ENCODE measurements at places on chromosomes 7 and 10.
A peak's percentile ranks its signal among the peaks of the same experiment; 100 is the strongest.

DNA sequence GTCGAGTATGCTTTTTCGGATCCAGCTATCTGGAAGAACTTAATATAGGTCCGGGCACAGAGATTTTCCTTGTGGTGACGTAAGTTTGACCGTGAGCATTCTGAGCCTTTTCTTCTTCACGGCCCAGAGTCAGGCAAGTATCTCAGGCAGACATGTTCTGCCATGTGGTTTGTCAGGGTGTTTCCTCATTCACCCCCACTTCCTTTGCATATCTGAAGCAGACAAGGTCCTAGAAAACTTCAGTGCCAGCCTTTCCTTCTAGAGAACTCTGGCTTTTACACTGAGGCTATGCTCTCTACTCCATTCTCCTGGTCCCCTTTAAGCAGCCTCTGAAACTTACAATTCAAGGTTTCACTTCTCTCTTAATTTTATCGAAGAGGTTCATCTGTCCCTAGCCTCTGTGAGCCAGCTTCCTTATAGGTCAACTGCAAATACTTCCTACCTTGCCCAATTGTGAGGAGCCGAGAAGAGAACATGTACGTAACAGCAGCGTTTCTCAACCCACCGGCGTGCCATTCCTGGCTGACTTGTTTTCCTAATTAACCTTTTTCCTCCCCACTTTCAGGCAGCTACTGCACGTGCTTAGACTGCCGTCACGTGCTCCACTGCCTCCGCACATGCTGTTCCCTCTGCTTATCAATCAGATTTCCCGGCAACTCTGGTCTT is 47.3 kb downstream of the CDCA7L start:
- DNase-seq, result peak; percentile 27

DNA sequence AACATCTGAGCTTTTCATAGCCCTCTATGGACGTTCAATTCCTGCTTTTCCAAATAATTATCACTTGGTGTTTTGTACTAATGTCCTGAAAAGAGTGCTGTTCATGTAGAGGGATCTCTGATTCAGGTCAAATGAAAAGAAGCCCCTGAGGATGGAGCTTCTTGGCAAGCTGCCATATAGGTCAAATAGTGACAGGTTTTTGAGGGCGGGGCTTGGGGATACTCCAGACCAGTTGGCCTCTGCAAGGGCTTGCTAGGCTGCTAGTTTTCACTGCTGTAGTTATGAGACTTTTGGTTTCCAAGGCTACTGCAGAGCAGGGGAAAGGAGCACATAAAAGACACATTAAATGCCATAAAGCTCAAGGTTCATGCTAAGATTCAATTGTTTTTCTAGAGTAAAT is 257.2 kb upstream of the CACNA2D1 start:
- no peak for DNase-seq

- peak; percentile 45 for DNase-seq
Measured at GRCh38 chr7:73971322-73971703, 56.7 kb upstream of the ELN start.

GRCh38 chr7:44911911-44912310 is 26.6 kb upstream of the PURB start:
- no peak for DNase-seq

- DNase-seq, result no peak
Measured at GRCh38 chr10:17343118-17343517, 111.3 kb downstream of the ST8SIA6 start.

DNA sequence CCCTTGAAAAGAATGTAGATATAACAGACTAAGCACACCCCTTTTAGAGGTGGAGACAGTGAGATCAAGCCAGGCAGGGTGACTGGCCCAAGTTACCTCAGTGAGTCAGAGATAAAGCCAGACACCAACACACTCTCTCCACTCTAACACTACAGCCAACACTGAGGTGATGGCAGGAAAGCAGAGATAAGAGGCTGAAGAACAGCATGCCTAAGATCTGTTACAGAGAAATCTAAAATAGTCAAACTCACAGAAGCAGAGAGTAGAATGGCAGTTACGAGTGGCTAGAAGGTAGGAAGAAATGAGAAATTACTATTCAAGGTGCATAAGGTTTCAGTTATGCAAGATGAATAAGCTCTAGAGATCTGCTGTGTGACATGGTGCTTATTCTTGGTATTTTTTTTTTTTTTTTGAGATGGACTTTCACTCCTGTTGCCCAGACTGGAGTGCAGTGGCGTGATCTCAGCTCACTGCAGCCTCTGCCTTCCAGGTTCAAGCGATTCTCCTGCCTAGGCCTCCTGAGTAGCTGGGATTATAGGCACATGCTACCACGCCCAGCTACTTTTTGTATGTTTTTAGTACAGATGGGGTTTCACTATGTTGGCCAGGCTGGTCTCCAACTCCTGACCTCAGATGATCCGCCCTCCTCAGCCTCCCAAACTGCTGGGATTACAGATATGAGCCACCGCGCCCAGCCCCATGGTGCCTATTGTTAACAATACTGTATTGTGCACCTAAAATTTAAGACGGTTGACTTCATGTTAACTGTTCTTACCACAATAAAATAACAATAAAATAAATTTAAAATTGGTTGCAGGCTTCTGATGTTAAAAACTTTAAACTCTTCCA is 28.7 kb downstream of the ICA1 start:
- DNase-seq, result no peak

DNA sequence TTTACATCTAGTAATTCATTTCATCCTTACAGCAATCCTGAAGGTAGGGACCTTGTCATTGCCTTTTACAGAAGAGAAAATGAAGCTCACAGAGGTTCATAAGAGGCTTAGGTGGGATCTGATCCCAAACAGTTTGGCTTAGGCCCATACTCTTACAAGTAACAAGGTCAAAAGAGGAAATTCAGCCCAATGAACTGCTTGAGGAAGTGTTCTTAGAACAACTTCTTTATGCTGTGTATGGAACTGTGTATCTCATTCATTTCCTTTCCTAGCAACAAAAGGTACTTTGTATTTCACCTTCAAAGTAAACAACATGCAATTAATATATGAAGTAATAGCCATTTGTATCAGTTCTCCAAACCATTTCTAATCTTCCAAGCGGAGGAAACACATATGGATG is 79.3 kb downstream of the AVL9 start:
- no peak for DNase-seq

- DNase-seq, result no peak
Measured at GRCh38 chr7:36309301-36309700, 80.4 kb upstream of the ANLN start.

- no peak for DNase-seq
Measured at GRCh38 chr7:105131033-105131656, 117.1 kb downstream of the KMT2E start.

DNA sequence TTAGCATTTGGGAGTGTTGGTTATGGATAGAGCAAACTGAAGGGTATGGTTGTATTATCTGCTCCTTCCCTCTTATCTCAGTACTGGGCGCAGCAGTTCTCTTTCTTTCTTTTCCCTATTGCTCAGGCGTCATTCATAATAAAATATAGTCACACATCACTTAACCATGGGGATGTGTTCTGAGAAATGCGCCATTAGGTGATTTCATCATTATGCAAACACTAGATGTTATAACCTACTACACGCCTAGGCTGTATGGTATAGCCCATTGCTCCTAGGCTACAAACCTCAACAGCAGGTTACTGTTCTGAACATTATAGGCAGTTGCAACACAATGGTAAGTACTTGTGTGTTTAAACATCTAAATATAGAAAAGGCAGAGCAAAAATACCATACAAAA is 401.7 kb downstream of the EXOC4 start:
- no peak for DNase-seq

GRCh38 chr10:132382231-132382922 is 14.6 kb upstream of the PWWP2B start:
- DNase-seq, result no peak

DNA sequence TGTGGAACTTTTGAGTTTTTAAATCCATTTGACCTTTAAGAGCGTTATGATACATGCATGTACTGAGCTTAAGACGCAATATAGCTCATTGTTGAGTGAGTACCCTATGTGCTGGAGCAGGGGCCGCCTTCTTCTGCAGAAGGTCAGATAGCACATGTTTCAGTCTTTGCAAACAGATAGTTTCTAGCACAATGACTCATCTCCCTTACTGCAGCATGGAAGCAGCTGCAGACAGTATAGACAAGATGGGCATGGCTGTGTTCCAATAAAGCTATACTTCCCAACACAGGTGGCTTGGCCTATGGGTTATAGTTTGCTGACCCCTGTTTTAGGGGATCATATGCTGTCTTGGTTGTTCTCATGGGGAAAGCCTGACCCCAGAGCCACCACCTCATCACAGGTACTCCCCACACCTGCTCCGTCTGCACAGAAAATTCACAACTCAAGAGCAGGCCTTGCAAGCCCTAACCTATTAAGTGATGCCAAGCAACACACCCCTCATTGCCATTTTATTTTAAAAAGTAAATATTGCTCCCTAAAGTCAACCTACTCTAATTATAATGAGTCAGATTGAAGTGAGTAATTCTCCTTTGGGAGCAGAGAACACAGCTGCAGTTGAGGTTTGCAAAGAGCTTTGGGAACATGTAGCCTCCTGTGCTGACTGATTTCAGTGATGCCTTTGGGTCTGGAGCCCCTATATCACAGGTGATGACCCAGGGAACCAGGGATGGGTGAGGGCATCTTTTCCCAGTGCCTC is 330.1 kb downstream of the PAXIP1 start:
- no peak for DNase-seq

- no peak for DNase-seq
Measured at GRCh38 chr10:17527514-17528146, 73.2 kb upstream of the ST8SIA6 start.

GRCh38 chr7:55078465-55079372 is 59.9 kb downstream of the EGFR start:
- no peak for DNase-seq

- no peak for DNase-seq
Measured at GRCh38 chr7:47288060-47288459, 293.9 kb downstream of the TNS3 start.

- DNase-seq, result peak; percentile 55
Measured at GRCh38 chr10:14608381-14609001, 166.2 kb downstream of the FAM107B start.

DNA sequence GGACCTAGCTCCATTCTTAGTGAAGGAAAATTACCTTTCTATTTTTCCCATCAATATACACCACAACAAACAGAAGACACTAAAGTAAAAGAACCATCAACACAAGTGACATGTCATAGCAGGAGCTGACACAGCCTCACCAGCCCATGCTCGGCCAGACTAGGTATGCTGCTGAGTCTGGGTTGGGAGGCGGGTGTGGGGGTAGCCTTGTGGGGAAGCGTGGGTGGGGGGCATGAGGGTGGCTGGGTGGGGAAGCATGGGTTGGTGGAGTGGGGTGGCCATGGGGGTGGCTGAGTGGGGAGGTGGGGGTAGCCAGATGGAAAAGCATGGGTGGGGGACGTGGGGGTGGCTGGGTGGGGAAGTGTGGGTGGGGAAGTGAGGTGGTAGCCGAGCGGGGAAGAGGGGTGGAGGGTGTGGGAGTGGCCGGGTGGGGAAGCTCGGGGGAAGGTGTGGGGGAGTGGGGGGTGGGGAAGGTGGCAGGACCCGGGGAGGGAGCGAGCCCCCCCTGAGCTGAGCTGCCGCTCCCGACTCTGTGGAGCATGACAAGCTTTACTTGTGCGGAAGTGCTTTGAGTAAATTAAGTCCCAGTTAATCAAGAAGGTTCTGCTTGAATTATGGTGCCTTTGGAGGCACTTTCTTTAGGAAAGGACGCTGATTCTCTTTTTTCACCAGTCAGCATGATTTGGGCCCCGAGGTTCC is 294.6 kb upstream of the ZNF32 start:
- DNase-seq, result no peak

GRCh38 chr7:29574659-29575058 is 11.0 kb downstream of the PRR15 start:
- no peak for DNase-seq

- DNase-seq, result no peak
Measured at GRCh38 chr7:105219771-105220160, 169.0 kb downstream of the SRPK2 start.

- peak; percentile 16 for DNase-seq
Measured at GRCh38 chr10:119783665-119784027, 57.8 kb downstream of the INPP5F start.

- DNase-seq, result no peak
Measured at GRCh38 chr10:43983856-43984271, 335.2 kb upstream of the ZNF32 start.

- no peak for DNase-seq
Measured at GRCh38 chr10:26573674-26574073, 123.8 kb upstream of the PDSS1 start.

- no peak for DNase-seq
Measured at GRCh38 chr10:75632805-75633462, 201.5 kb downstream of the LRMDA start.

DNA sequence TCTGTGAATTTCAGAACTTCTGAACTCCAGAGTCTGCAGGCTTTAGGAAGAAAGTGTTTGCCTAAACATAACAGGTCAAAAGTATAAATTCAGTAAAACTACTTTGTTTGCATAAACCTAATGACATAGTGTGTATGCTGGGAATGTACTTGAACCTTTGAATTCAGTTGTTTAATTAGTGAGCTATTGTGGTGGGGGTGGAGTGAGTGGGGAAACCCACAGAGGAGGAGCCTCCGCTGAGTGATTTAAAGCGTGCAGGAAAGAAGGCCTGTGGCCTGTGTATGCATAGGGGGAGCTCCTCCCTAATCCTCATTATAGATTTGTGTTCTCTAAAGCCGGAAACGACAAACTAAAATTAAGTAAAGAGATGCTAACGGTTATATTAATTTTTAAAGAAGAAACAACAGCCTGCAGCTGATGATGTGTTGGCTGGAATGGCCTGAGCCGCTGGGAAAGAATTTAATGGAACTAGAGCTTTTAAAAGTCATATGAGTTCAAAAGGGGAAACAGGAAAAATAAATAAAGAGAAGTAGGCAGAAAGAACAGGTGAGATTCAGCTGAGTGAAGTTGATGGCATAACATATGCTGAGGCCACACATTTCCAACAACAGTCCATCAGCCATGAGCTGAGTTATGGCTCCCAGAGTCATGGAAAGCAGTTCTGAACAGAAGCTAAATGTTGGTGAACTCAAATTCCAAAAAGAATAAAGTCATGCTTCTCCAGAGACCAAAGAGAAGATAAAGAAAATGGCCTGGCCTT is 595.0 kb downstream of the GRM8 start:
- DNase-seq, result peak; percentile 50

DNA sequence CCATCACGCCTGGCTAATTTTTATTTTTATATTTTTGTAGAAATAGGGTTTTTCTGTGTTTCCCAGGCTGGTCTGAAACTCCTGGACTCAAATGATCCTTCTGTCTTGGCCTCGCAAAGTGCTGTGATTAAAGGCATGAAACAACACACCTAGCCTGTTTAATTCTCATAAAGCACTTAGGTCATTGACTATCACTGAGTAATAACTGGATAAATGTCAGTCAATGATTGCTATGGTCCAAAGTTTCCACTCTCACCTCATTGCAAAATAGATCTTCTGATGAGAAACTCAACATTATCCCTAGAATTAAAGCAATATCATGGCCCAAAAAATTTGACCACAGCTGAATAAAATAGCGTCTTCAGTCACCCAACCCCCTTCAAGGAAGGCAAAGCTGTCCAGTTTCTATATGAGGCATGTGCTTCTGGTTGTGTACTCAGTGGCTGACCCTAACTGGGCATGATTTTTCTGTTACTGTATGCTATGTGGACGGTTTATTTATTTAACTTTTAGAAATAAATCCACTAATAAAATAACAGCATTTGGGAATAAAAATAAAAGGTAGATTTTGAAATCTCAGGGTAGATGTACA is 86.5 kb upstream of the LRRN3 start:
- no peak for DNase-seq

Data from germinal center (tissue), 1 donor.